Stimulated activated CD4-positive, alpha-beta T cell treated with anti-CD3 and anti-CD28 coated beads, Interleukin-2, amount 100 ng/mL, for 24 hours (primary cell): ENCODE measurements at places on chromosomes 7 and 10.

DNA sequence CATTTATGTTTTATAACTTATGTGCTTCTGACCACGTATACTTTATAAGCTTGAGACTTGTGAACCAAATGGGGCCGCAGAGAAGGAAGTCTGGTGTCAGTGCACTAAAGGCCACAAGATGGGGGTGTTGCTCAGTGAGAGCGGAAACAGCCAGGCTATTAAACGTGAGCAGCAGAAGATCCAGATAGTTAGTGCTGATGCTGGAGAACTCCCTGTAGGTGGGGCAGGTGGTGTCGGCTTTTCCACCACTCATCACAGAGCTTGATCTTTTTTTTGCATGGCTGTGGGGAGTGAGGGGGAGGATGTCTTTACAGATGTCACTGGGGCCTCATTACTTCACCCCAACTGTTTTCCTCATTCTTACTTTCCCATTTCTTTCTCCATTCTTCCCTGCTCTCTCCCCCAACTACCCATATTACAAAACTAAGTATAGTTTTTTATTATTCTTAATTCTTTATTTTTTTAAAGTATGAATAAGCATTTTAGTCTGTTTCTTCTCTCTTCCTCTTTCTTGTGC, 34.7 kb downstream of the ACADSB start:
- peak; percentile 33 for DNase-seq

GRCh38 chr7:70405241-70405640, 726.7 kb upstream of the GALNT17 start:
- no peak for DNase-seq

GRCh38 chr10:5078547-5079180, 15.6 kb upstream of the AKR1C3 start:
- no peak for DNase-seq

GRCh38 chr7:125746510-125746909, 816.9 kb upstream of the POT1 start:
- no peak for DNase-seq

DNA sequence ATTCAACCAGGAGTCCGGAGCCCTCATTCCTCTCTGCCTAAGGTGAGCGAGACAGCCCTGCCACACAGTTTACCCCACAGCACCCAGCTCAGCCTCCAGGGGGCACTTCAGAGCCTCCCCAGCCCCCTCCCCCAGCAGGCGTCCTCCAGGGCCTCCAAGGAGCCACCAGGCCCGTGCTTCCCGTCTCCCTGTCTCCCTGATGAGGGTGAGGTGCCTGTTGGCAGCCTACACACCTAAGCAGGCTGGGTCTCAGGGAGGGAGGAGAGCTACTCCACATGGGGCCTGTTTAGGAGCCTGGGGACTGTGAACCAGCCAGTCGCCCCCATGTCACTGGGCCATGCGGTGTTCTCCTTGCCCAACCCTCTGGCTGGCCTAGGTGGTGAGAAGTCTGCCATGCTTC, 28.9 kb upstream of the TRIM8 start:
- no peak for DNase-seq

DNA sequence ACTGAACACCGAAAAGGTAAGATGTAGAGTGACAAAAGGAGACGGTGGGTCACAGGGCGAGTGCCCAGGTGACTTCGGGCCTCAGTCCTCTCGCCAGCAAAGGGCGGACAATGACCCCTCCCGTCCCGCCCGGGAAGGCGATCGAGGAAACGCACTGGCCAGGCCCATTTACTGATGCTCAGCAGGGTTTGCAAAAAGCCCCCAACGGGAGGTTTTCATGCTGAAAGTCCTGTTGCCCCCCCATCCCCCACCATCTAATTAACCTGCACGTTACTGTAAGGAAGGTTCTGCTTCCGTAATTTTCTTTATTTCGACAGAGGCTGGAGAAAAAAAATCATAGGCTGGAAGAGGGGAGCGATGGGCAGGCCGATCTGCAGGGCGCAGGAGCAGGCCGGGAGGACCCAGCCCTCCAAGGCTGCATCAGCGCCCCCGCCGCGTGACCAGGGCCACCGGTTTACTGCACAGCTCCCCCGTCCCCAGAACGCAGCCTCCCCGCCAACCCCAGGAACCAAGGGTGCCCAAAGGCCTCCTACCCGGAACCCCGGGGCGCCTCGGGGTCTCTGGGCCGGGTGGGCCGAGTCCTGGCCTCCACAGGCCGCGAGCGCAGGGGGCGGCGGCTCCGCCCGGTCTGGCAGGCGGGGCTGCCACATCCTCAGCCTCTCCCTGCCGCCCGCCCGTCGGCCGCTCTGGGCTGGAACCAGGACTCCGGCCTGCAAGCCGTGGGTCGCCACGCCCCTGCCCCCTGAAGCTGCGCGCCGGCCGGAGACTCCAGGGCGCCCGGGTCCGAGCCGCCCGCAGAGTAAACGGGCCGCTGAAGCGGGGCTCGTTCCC, 613 bp downstream of the OAT start:
- DNase-seq = peak; percentile 60

- no peak for DNase-seq
These were observed 46.7 kb downstream of the CALD1 start for GRCh38 chr7:134826105-134826504.

DNA sequence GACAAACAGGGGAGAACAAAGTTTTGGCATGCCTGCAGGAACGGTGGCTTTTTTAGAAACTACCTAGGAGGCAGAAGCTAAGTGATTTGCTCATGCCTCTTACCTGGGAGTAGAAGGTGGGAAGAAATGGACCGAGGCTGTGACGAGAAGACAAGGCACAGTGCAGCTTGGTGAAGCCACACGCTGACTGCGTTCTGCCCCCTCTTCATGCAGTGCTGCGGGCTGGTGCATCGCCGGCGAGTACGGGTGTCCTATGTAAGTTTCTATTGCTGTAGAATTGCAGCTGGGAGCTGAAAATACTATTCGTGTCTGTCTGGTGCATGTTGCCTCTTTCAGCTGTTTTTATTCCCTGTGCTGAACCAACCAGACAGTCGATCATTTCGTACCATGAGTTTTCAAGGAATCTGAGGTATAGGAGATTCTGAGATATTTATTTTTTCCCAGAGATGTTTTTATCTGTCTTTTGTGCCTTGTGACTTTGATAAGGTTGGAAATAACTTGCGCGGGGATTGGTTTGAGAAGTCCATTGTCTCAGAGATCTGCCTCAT, 120.9 kb downstream of the CACNB2 start:
- no peak for DNase-seq

- DNase-seq = no peak
These were observed 435.6 kb downstream of the XPNPEP1 start for GRCh38 chr10:109487691-109488090.

DNA sequence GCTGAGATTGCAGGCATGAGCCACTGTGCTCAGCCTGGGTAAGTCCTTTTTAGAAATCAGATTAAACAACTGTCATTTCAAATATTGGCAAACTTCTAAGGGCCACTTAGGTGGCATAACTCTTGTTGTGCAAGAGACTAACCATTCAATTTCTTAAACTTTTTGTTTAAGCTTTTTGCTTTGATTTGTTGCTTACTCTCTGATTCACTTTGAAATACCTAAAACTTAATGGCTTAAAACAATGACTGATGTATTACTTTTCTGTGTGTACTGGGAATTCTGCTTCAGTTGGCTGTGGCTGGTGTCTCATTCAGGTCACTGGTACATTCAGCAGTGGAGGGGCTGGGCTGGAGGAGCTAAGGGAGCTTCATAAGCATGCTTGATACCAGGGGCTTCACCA, 28.9 kb downstream of the ZNF25 start:
- DNase-seq = no peak

DNA sequence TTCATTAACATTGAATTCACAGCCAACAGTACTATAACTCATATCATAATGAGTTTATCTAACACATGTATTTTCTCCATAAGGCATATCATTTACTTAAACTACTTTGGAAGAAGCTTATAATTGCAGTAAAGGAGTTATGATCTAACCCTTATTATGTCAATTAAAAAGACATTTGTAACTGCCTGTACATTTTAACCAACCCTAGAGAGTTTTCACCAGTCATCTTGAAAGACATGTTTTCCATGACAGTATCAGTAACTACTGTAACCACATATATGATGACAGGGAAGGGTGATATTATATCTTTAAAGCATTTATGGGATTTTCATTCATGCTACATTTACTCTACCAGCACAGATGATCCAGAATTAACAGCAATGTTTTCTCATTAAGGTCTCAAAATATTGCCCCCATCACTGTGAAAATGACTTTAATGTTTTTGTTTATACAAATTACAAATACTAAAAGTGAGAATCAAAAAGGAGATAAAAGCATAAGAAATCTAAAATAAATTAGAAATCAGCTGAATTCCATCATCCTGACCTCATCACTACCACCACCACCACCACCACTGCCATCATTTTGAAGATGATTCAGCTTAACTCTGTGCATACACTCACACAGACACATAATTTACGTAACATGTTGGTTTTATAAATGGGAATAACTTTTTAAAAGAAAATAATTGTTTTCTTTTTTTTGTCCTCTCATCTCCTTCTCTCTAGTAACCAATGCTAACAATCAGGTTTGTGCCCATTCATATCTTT, 53.6 kb downstream of the MKLN1 start:
- DNase-seq = no peak

DNA sequence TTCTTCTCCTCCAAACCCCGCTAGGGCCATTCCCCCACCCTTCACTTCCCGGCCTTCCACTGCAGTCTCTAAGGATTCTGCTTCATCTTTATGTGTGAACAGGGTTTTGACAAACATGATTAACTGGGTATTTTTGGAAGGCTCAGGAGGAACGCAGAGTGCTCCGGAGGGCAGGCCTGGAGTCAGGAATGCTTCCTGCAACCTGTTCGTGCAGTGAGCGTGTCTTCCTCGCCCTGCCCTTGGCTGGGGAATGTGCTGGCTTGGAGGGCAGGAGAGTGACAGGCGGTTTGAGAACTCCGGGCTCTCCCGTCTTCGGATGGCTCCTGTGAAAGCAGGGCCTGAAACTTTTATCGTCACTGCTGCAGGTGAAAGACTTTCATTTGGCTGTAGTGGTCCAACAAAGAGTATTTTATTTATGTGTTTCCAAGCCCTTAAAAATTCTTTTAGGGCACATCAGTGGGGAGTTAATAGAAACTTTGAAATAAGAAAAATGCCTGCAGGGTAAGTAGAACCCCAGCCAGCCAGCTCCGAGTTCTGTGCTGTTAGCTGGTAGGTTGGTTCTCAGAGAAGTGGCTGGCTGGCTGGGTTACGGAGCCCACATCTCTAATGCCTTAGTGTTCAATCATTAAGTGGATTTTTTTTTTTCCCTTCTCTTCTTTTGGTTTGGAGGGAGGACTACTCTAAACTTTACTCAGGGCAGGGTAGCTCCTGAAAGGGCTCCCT, 51.0 kb downstream of the TCF7L2 start:
- DNase-seq = no peak

GRCh38 chr10:56096226-56096517, 264.9 kb downstream of the ZWINT start:
- no peak for DNase-seq

- DNase-seq = no peak
These were observed 8.1 kb upstream of the OLAH start for GRCh38 chr10:15035385-15036301.

DNA sequence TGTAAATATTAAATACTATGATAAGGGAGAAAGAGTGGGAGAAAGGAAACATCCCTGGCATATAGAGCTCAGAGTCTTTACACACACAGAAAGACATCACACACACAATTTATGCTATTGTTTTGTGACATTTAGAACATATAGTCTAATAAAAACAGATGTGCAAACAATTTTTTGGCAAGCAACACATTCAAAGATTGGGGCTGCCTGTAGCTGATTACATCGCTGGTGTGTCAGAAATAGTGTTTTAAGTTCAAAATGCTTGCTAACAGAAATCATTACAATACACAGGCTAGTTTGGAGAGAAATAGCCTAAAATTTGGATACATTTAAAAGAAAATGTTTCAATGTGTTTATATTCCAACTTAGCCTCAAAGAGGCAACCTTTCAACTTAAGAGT, 256.7 kb upstream of the NPVF start:
- DNase-seq = no peak

DNA sequence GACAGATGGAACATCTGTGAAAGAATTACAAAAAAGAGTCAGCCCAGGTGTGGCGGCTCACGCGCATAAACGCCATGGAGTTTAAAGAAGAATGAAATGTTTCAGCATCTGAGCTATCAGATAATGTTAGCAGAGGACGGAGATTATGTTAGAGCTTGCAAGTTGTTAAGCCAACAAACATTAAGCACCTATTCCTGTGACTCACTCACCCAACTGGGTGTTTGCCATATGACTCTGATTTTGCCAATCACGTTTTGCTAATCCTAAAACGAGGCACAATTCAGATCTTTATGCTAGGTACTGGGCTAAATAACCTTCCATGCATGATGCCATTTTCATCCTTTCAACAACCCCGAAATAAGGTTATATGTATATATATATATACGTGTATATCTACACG, 29.0 kb upstream of the CCNY start:
- DNase-seq = no peak

- DNase-seq = peak; percentile 3
These were observed 251.0 kb downstream of the NSUN6 start for GRCh38 chr10:18400201-18400905.

DNA sequence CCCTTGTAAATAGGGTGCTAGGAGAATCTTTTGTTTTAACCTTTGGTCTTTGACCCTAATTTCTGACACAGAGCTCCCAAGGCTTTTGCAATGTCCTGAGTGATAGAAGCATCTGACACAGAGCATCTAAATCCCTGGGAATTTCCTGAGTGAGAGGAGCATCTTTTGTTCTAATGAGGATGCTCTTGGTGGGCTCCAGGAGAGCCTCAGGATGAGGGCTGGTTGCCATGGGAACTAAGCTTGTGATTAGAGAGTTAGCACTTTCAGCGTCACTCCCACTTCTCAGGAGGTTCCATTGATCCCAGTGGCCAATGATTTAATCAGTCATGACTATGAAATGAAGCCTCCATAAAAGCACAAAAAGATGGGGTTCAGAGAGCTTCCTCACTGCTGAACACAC, 264.8 kb downstream of the KIF20B start:
- no peak for DNase-seq

GRCh38 chr10:90179696-90180407, 478.5 kb downstream of the KIF20B start:
- no peak for DNase-seq

GRCh38 chr7:28862595-28863272, 95.4 kb downstream of the TRIL start:
- no peak for DNase-seq

GRCh38 chr7:111593343-111593742, 31.1 kb upstream of the IMMP2L start:
- no peak for DNase-seq

DNA sequence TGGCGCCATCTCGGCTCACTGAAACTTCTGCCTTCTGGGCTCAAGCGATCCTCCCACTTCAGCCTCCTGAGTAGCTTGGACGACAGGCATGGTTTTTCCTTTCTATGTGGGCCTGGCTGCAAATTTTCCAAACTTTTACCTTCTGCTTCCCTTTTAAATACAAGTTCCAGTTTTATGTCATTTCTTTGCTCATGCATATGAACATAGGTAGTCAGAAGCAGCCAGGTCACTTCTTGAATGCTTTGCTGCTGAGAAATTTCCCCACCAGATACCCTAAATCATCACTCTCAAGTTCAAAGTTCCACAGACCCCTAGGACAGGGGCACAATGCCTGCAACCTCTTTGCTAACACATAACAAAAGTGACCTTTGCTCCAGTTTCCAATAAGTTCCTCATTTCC, 21.6 kb upstream of the RPEL1 start:
- no peak for DNase-seq

GRCh38 chr10:116973946-116974455, 31.0 kb downstream of the SHTN1 start:
- DNase-seq = no peak
